ENCODE measurements at places on chromosomes 16 and 17. TPM values are rescaled to one million over a fixed set of nuclear protein-coding genes. Genes with fewer than 3 reads are reported as not detected.
A peak's percentile ranks its signal among the peaks of the same experiment; 100 is the strongest.

LAT gene
- total RNA-seq: 2.9 TPM

DNA sequence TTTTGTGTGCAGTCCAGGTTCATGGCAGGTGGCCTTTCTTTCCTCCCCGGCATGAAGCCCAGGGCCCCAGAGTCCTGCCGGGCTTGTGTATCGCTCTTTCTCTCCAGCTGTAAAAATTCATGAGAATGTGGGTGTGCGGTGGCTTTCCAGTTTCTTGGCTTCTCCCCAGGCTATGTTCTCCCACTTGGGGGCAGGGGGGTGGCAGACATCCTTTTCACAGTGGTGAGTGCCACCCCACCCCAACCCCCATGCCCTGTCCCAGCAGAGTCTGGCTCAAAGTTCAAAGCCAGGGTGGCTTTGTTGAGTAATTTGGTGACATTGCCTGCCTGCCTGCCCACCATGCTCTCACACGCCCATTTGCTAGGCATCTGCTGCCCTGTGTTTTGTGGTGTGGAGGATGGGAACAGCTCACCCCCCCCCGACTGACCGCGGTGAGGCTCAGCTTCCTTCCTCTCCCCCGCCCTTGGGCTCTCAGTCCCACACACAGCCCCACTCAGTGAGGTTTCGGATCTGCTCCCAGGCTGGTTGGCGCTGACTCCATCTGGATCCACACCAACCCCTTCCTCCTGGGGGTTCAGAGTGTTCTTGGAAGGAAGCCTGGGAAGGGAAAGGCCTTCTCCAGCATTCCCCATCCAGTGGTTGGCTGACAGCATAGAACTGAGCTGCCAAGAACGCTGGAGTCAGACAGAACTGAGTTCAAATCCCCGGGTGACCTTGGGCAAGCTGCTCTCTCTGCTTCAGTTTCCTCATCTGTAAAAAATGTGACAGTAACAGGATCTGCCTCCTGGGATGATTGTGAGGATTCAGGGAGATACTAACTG is 36.0 kb downstream of the CHD9 start:
- DNase-seq: no peak

DHRS7C gene
- total RNA-seq: not detected

DNA sequence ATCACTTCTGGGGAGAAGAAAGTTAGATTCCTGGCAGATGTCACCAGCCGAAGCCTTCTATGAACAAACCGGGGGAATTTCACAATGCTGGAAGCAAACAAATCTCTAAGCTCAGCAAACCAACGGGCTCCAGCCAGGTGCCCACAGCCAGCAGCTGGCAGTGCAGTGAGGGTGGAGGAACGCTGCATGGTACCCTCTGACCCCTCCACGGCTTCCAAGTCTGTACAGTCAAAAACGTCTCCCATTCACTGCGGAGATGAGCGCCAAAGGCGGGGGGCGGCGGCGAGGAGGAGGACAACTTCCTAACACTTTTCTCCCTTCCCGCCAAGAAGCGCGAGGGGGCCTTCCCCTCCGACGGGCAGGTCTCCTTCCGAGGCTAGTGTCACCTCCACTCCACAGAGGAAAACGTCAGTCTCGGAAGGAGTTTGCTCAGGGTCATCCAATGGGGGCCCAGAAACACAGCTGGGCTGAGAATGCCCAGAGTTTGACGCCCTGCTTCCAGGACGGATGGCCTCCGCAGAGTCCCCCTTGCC is 924 bp downstream of the ZNF598 start:
- DNase-seq: no peak

GRCh38 chr16:54282202-54282927 is 4.2 kb downstream of the IRX3 start:
- DNase-seq: no peak

- no peak for DNase-seq
Measured at GRCh38 chr17:74610108-74610507, 13.4 kb downstream of the CD300E start.

KRT32 gene
- not detected for total RNA-seq

SCRN2 gene
- 31.7 TPM for total RNA-seq

DNA sequence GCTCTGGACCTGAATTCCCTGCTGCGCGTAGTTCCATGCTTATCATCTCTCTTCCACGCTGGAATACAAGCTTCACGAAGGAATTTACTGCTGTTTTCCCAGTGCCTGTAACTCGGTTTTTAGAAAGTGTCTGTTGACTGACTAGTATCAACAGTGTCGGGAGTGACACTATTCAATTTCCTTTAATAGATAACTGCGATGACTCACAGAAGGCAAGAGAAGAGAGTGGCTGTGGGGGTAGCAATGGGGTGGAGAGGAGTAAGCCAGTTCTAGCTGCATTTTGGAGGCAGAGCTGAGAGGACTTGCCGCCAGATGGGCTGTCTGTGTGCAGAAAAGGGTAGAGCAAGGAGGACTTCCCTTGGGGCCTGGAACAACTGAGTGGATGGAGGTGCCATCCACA is 25.2 kb downstream of the B4GALNT2 start:
- peak; percentile 19 for DNase-seq

DNA sequence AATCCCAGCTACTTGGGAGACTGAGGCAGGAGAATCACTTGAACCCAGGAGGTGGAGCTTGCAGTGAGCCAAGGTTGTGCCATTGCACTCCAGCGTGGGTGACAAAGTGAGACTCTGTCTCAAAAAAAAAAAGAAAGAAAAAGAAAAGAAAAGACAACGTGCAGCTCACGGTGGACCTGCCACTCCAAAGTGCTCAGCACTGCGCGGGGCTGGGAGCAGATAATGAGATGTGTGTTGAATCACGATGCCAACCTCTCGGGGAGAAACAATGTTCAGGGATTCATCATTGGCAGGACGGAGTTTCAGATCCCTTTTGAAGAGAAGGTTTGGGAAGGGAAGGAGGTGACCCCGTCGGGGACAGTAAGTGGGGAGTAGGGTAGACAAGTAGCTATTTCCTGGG is 19.2 kb downstream of the WFDC1 start:
- DNase-seq: no peak

- DNase-seq: no peak
Measured at GRCh38 chr16:3712861-3713372, 4.4 kb downstream of the TRAP1 start.

- peak; percentile 23 for DNase-seq
Measured at GRCh38 chr17:55283256-55283965, 18.7 kb downstream of the HLF start.

- no peak for DNase-seq
Measured at GRCh38 chr17:73697872-73698271, 53.6 kb upstream of the SDK2 start.

GRCh38 chr16:72464052-72464451 is 292.1 kb upstream of the PMFBP1 start:
- no peak for DNase-seq

TEX19 gene
- total RNA-seq: not detected

RAB26 gene
- 0.68 TPM for total RNA-seq

GRCh38 chr17:45371414-45372324 is 54.8 kb upstream of the MAP3K14 start:
- DNase-seq: peak; percentile 83

DNA sequence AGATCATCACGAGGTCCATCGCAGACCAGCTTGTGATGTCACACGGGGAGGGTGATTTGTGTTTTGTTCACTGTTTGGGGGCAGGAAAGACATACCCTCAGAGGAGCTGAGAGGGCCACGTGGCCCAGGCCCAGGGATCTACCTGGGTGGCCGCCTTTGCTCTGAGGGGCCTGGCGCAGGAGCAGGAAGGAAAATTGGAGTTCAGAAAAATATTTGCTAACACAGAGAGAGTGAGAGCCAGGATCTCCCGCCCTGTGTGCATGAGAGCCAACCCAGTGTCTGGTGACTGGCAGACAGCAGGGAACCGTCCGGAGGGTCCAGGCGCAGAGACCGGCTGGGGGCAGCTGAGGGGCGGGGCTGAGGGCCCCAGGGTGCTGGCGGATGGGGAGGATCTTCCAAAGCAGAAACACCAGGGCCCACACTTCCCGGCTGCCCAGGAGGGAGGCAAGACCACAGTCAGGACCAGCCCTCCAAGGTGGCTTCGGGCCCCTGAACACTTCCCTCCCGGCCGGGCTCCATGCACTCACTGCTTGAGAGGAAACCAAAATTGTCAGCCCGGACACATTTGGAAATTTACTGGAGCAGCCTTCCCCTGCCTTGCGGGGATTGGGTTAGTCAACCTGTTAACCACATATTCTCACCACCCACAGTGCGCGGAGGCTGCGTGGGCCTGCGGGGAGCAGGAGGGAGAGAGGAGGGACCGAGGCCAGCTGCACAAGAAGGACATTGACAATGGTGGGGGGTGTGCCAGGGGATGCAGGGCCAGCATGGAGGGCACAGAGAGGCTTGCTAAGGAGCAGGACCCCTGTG is 52.6 kb downstream of the RBFOX3 start:
- no peak for DNase-seq

DNA sequence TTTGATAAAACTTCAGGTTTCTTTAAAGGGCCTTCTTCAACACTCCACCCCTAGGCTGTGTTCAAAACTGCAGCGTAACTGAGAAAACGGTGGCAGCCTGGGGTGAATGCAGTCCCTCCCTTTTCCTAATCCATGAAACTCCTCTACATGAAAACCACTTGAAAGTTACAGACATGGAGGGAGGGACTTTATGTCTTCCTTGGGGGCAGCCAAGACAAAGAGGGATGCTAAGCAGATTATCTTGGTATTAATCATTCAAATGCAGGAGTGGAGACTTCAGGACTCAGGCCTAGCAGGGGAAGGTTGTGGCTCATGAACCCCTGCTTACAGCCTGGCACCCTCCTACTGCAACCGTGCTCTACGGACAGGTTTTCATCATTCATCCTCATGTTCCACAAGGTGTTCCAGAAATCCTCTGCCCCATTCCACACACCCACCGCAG is 46.8 kb downstream of the RNF112 start:
- no peak for DNase-seq

AATK gene
- total RNA-seq: 0.33 TPM

DNA sequence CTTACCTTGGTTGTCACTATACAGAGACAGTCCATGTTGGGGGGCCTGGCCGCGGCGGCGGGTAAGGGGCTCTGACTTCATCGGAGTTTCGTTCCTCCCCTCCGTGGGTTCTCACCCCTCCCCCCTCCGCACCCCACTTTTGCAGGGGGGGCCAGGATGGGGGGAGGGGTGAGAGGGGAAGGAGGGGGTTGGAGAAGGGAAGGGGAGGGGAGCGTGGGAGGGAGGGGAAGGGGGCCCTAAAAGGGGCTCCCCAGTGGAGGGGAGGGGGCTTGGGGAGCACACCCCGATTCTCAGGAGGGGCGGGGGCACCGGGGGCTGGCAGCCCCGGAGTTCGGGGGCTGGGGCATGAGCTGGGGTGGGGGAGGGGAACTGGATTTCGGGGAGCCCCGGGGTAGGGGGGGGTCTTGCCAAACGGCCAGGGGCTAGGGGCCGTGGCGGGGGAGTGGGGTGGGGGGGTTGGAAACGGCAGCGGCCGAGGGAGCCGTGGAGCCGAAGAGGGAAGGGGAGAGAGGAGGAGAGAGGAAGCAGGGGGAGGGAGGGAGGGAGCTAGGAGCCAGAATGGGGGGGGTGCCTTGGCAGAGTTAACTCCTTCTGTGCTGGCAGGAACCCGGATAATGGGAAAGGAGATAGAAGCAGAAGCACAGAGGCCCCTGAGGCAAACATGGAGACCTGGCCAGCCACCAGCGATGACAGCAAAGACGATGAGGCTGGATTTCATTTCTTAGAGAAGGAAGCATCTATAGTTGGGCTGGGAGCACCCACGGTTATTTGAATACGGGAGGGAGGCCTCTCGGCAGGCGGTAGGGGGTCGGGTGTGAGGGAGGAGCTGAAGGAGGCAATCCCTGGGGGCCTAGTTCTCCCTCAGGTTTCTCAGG is 2.3 kb downstream of the DLG4 start:
- no peak for DNase-seq

DNA sequence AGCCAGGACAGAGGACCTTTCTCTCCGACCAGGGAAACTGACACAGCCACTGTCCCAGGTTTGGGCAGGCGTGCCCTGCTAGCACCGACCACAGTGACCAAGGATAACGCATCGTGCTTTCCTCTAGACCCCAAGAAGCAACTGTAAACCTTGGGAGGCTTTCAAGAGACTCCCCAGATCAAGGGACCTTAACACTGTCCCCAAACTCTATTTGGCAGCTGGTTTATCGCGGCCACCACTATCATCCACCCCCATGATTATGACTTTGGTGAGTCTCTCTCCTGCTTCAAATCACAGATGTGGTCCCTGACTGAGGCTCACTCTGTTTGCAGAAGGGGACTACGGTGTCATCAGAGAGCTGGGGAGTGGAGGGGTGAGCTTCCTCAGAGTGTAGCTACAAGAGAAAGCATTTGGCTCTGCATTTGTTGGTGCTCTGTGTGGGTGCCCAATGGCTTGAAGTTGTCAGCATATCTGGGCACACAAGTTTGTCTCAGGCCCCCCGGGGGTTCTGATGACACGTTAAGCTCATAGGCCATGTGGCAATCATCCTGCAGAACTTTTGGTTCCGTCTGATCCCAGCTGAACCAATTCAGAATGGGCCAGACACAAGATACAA is 408.0 kb downstream of the SLC39A11 start:
- DNase-seq: no peak

GRCh38 chr16:23668873-23669272 is 9.8 kb upstream of the PLK1 start:
- no peak for DNase-seq

DNA sequence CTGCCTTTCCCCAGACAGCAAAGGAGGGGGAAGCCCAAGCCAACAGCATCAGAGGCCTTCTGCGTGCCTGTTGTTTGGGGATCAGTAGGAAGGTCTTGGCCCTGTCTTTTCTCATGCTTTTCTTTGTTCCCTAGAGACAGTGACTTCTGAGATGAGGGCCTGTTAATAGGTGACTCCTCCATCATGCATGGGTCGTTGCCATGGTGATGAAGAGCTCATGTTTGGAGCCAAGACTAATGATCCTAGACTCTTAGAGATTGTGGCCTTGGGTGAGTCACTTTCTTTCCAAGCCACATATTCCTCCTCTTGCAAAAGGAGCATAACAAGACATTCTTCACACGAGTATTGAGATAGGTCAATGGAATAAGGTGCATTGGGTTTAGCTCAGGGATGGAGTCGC is 201.1 kb upstream of the ASIC2 start:
- no peak for DNase-seq

ASPA gene
- total RNA-seq: not detected

ZNF594 gene
- 10.5 TPM for total RNA-seq

SLC16A13 gene
- 6.0 TPM for total RNA-seq

TMEM98 gene
- total RNA-seq: 81.1 TPM

DNA sequence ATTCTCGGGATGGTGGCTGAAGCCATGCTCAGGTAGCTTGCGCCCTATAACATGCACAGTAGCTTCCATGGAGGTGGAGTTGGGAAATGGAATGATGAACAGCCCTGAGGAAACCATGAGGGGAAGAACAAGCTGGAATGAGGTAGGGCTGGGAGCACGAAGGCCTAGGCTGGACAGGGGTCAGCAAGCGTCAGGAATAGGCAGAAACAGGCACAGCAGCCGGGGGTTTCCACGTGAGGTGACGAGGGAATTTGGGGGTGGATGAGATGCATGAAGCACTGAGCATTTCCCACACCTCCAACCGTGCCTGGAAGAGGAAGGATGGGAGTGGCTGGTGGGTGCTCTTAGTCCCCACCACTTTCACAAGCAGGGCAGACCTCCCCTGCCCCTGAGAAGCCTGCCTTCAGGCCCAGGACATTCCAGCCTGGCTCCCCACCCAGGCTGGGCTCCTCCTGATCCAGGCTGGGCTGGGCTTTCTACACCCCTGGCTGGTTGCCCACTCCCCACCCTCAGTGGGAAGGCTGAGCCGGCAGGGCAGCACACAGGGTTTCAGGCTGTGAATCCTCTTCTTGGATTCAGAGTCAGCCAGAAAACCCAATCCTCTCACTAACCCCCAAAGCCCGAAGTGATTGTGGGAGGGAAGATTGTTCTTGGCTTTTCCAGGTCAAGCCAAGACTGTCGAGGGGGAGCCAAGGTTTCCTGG is 21.9 kb downstream of the PLEKHG4 start:
- no peak for DNase-seq
